ENCODE measurements at places on chromosomes 12 and 14.

- no peak for DNase-seq
Measured at GRCh38 chr12:82522762-82523161, 163.9 kb upstream of the TMTC2 start.

GRCh38 chr12:68479896-68480291, 130.8 kb upstream of the RAP1B start:
- DNase-seq, result no peak

DNA sequence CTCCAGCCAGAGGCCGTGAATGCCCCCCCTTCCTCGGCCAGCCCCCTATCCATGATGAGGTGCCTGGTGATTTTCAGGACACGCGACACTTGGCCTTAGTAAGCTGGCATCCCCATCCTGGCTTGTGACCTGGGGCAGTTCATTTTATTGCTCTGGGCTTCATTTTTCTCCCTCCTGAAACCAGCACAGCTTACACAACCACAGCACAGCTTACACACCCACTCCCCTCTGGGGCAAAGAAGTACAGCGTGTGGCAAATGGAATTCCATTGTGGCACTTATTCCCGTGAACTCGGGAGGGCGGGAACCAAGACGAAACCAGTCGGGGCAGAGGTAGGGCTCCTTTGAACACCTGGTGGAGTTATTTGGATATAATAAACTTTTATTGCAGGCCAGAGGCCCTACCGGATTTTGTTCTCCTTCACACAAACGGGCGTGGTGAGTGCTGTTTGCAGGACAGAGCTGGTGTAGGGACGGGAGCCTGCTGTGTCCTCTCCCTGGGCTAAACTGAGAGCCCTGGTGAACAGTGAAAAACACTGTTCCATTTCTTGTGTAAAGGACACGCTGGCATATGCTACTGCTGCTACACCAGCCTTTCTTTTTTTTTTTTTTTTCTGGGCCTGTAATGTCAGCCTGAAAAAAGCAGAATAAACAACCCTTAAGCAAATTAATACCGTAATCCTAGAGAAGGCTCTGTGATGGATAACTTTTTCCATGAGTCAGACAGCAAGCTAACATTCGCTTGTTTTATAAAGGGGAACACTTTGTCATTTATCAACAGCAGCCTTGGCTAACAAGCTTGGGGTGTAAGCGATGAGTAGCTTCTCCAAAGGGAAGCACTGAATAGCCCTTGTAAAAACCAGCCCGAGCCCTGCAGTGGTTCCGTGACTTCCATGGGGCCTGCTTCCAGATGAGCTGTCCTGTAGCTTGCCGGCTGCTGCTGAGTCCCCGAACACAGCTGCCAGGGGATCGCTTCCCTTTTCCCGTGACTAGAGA, 29.3 kb downstream of the CD9 start:
- no peak for DNase-seq

GRCh38 chr14:104585966-104586697, 6.6 kb downstream of the C14orf180 start:
- no peak for DNase-seq

DNA sequence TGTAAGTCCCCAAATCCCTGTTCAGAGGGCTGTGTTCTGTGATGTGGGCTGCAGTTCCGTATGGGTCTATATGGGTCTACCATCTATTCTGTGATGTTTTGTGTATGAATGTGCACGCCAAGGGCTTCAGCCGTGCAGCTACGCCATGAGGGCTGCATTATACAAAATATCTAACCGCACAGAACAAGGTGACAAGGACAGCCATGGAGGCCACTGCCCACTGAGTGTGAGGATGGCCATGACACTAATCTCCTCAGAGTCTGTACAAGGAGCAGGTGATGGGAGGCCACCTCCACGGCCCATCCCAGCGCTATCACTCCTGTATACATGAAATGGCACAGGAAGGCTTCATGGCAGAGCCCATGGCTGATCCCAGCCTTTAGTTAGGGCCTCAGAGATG, 102.0 kb downstream of the DICER1 start:
- no peak for DNase-seq

GRCh38 chr14:99606359-99606758, 2.4 kb upstream of the CCDC85C start:
- no peak for DNase-seq

GRCh38 chr12:21906919-21907493, 34.2 kb downstream of the ABCC9 start:
- DNase-seq, result no peak

DNA sequence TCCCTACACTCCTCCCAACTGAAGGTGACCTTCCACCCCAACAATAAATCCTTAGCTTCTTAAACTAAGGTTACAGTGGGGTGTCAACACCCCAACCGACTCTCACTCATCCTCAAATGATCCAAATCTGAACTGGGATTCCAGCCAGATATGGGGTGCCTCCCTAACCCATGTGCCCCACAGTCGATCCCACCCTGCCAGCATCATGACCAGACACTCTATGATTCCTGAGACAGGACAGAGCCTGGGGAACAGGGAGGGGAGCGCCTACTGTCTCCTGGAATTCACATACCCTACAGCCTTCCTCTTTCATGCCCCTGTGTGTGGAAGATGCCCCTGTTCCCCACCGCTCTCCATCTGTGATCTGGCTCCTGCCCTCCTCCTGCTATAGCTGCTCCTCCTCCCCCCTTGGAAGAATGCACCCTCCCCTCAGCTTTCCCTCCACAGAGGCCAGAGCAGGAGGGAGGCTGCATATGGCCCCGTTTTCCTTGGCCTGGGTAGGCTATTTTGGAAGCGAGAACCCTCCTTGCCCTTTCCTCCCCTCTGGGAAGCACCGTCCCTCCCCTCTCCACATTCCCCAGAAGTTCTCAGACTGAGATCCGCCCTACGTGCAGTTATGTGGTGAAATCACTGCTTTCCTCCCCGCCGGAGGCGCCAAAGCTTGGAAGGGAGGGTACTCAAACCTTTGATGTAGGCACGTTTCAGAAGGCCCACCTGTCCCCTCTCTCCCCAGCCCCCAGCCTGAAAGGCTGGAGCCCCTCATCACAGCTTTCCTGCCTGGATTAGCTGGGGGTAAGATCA, 48.0 kb downstream of the SMUG1 start:
- DNase-seq, result no peak

- DNase-seq, result no peak
Measured at GRCh38 chr12:28328967-28329366, 138.7 kb downstream of the CCDC91 start.

DNA sequence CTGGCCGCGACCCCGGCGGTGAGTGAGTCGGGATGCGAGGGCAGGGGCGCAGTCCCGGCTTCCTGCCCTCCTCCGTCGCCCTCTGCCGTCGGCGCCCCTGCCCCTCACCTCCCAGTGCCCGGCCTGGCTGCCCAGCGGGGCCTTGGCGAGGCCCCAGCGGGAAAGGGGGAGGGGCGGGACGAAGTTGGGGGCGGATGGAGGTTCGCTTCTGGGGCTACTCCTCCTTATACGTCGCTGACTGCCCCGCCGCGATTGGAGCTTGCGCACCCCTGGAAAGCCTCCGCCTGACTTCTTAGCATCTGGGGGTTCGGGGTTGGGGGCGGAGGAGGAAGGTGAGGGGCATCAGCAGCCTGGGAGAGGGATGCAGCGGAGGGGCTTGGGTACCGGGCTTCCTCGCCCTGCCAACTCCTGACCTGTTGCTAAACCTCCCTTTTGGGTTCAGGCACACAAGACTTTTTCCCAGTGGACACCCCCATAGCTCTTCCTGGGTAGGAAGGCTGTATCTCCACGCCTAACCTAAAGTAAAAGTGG, 406 bp downstream of the TMEM263 start:
- DNase-seq, result peak; percentile 46

DNA sequence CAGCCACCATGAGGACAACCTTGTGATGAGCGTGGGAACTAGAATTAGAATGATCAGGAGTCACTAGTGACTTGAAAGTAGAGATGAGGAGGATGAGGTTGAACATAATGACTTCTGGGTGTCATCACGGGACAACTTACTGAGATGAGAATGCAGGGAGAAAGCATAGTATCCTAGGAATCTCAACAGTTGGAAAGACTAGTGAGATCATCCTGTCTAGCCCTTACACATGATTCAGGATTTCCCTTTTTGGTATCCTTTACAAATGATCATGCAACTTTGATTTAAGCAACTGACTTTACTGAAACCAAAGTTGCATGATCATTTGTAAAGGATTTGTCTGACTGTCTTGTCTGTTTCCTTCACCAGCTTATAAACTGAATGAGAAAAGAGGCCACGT, 51.8 kb upstream of the HIF1A start:
- no peak for DNase-seq

DNA sequence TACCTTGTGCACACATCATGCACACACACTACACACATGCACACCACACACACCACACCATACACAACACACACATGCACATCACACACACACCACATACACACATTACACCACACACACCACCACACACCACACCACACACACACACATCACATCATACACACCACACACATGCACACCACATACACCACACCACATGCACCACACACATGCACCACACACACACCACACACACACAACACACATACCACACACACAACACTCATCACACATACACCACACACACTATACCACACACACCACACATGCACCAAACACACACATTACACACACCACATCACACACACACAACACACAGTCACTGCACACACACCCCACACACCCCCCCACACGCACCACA, 38.1 kb downstream of the SDR9C7 start:
- DNase-seq, result no peak

GRCh38 chr12:117046011-117046369, 53.2 kb downstream of the TESC start:
- no peak for DNase-seq

DNA sequence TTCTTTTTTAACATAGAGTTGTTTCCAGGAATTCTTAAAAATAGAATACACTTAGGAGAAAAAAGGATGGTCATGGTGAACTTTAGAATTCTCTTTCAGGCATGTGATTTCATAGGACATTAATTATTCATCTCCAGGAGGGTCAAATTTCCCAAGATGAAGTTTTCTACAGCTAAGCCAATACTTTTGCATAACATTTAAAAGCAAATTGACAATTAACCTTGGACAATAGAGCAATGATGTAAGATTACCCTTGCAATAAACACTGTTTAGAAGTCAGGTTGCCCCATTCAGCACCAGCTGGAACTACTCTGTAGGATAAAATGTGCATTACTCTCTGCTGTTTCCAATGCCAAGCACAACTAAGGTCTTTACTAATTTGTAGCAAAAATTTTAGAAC, 49.5 kb downstream of the SIX1 start:
- no peak for DNase-seq

GRCh38 chr12:59041241-59042121, 121.2 kb upstream of the LRIG3 start:
- no peak for DNase-seq

- DNase-seq, result no peak
Measured at GRCh38 chr12:38374751-38375150, 58.2 kb downstream of the ALG10B start.

DNA sequence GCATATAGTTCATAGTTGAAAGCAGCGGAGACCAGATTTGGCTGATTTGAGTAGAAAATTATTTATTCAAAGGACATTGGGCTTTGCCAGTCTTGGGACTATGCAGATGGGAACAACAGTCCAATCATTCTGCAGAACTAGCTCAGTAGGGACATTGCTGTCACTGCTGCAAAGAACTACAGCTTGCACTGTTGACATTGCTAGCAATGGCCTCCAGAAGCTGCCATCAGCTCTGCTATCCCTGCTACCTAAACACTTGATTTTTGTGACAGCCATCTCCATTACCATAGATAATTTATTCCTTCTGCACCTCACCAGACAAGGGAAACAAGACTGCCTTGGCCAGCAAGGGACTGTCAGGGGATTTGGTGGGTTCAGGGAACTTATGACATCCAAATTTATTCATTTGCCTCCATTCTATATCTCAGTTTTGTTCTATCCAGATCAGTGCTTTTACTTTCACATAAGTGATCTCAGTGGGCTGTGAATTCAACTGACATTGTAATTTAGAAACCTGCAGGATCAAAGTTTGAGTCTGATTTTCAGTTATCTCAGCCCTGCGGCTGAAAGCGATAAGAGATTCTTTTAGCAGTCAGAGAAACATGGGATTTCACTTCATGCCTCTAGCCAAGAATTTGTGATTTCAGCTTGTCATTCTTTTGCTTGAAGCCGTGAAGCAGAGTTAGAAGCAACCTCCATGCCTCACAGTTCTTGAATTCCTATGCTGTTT, 136.7 kb upstream of the FBXO33 start:
- DNase-seq, result no peak

DNA sequence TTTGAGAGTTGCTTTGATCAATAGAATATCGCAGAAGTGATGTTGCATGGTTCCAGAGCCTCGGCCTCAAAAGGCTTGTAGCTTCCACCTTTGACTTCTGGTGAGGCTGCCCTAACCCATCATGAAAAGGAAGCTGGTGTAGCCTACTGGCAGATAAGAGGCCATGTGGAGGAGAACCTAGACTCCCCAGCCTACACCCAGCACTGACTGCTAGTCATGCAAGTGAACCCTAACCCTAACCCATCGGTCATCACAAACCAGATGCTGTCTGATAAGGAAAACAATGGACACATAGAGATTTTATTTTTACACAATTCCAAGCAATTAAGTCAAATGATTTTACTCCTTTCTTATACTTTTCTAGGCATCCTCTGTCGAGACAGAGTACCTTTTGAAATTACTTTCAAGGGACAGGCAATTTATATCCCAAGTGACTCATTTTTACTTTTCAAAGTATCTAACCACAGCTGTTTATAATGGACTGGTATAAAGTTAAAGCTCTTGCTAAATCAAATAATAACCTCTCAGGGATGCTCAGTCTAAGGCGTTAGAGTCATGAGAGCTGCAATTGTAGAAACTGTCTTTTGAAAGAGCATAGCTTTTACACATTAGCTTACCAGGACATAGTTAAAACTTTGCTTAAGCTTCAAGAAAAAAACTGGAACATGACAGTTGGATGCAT, 17.6 kb downstream of the PTPRB start:
- no peak for DNase-seq

DNA sequence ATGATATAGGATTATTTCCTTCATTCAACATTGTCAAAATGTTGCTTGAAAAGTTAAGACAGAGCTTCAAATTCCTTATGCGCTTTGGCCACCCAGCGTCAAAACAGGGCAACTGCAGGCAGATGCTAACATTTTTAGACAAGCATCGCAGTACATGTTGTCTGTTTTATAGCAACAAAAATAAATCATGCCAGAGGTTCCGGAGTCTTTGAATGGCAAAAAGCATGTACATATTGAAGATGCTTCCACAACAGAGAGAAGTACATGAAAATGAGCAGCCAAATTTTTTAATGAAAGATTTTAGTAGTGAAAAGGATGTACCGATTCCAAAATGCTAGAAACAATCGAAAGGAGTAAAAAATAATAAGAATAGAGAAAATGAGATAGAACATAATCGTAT, 49.8 kb upstream of the USP15 start:
- DNase-seq, result no peak

- no peak for DNase-seq
Measured at GRCh38 chr14:73613046-73613383, 698 bp downstream of the ACOT6 start.

- DNase-seq, result no peak
Measured at GRCh38 chr12:1830401-1830845, 10.1 kb downstream of the LRTM2 start.

Measured in GM12892 (cell line).